ENCODE measurements at places on chromosomes 13 and 19. TPM values are rescaled to one million over a fixed set of nuclear protein-coding genes. Genes with fewer than 3 reads are reported as not detected.

ZNF813 gene
- 11.7 TPM for total RNA-seq

GRCh38 chr13:93499991-93500390, 273.4 kb downstream of the GPC6 start:
- no peak for DNase-seq

- DNase-seq = peak; percentile 56
Observed at GRCh38 chr13:38819053-38819452, 132.2 kb downstream of the FREM2 start.

PSG1 gene
- total RNA-seq = not detected

- no peak for DNase-seq
Observed at GRCh38 chr13:99496184-99497142, 4.8 kb upstream of the TM9SF2 start.

DNA sequence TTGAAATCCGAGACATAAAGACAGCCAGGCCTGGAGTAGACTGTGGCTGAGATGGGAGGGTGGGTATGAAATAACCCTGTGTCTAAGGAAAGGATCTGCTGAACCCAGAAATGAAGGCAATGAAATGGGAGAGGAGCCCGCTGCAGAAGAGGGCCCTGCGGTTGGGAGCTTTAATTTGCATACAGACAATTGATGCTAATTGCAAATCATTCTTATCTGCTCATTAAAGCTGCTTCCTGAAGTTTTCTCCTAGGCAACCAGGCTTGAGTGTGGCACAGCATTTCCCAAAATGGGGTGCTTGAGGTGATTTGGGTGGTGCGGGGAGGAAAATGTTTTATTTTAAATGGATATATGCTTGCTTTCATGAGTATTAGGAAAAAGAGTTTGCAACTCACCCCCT, 55.4 kb downstream of the DPF1 start:
- no peak for DNase-seq

DNA sequence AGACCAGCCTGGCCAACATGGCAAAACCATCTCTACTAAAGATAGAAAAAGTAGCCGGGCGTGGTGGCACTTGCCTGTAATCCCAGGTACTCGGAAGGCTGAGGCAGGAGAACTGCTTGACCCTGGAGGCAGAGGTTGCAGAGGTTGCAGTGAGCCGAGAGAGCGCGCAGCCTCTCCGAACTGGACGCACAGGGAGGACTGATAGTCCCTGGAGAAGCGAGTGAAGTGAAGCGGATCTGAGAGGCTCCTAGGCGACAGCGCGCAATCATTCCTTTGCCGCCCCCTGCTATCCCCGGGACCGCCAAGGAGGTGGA, 233 bp downstream of the ZNF561 start:
- DNase-seq = no peak
